ENCODE measurements at places on chromosomes 12 and 14.

GRCh38 chr12:47054659-47055058 is 24.8 kb upstream of the PCED1B start:
- no peak for DNase-seq

GRCh38 chr14:74963705-74964271 is 8.4 kb upstream of the PGF start:
- no peak for DNase-seq

- no peak for DNase-seq
Measured at GRCh38 chr12:28127455-28127854, 62.8 kb upstream of the CCDC91 start.

GRCh38 chr14:68278576-68279436 is 459.2 kb downstream of the RAD51B start:
- DNase-seq: no peak

GRCh38 chr12:58458102-58458501 is 462.2 kb downstream of the LRIG3 start:
- DNase-seq: no peak

All from GDM1 (cell line).